Activated T-helper 1 cell treated with Interleukin-2 at 50 U/mL for 16 hours (primary cell): ENCODE measurements at places on chromosomes 6 and 20.

GRCh38 chr20:7772371-7772770, 167.9 kb downstream of the HAO1 start:
- DNase-seq = no peak

- DNase-seq = no peak
Measured at GRCh38 chr20:16555754-16556153, 17.5 kb downstream of the KIF16B start.

DNA sequence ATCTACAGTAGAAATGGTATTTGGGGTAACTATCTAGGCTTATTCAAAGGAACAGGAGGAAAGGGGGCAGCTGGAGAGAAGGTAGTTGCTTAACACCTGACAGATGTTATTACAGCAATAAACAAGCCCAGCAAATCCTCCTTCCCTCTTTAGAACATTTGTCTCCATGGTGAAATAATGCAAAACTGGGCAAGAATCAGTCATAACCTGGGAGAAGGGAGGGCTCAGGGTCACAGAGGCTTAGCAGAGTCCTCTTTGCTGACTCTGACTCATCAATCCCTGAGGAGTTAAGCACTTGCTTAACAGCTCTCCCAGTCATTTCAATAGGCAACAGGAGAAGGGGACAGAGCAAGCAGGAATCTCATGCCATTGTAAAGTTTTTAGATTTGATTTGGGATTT, 230.3 kb downstream of the IBTK start:
- DNase-seq = no peak

- no peak for DNase-seq
Measured at GRCh38 chr6:99362678-99363268, 13.3 kb upstream of the FAXC start.

GRCh38 chr20:4812216-4812615, 90.5 kb downstream of the PRND start:
- DNase-seq = no peak

- no peak for DNase-seq
Measured at GRCh38 chr6:134925800-134926199, 24.1 kb downstream of the ALDH8A1 start.

GRCh38 chr20:44581515-44581914, 864 bp upstream of the PKIG start:
- no peak for DNase-seq

- no peak for DNase-seq
Measured at GRCh38 chr6:24524805-24525204, 30.0 kb downstream of the ALDH5A1 start.

- DNase-seq = no peak
Measured at GRCh38 chr6:45845567-45845966, 170.1 kb downstream of the CLIC5 start.

DNA sequence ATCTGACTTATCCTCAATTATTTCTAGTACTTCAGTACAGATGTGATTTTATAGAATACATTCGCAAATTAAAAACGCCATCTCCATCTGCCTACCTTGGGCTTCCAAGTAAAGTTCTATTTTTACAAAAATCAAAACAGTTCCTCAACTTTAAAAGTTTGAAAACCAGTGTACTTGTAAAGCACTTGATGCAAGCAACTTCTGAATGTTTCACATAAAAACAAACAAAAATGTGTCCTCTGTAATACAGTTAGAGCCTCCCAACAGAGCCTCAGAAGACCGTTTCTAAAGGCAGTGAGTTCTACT, 384 bp upstream of the MANEA start:
- no peak for DNase-seq

DNA sequence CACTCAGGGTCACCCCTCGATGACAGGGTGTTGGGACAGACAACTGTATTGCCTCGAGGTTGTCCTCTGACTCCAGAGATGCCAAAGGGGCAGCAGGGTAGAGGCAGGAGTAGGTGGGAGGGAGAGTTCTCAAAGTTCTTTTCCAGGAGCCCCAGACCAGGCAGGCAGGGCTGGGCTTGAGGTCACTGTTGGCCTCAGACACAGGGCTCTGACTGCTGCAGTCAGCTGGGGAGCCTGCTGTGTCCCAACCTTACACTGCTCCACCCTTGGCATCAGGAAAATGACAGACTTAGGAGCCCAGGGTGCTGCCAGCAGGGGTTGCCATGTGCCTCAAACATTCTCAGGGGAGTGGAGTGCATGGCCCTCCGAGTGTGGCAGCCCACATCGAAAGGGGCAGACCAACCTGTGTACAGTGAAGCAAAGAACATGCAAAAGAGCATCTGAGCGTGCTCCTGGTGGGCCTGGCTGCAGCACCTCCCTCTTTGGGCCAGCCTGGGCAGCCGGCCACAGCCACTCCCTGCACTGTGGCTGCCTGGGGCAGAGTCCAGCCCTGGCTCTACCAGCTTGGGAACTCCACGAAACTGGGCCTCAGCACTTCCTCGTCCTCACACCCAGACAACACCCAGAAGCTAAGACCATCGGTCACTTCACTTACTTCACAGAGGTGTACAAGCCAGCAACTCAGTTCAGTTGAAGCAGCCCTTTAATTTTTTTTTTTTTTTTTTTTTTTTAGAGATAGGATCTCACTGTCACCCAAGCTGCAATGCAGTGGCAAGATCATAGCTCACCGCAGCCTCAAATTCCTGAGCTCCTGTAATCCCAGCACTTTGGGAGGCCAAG, 24.0 kb downstream of the C6orf132 start:
- no peak for DNase-seq

DNA sequence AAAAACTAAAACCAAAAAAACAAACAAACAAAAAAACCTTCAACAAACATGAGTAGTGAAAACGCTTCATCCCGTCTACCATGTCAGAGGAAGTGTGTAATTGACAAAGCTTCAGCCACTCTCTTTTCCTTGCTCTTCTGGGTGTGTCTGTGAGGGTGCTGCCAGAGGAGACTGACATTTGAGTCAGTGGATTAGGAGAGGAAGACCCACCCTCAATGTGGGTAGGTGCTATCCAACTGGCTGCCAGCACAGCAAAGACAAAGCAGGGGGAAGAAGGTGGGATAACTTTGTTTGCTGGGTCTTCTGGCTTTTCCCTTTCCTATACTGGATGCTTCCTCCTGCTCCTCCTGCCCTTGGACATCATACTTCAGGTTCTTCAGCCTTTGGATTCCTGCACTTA, 145.6 kb downstream of the TASP1 start:
- DNase-seq = no peak
